ENCODE measurements at places on chromosomes 2 and 18.

GRCh38 chr2:33680644-33681363 is 81.7 kb upstream of the FAM98A start:
- no peak for DNase-seq

- DNase-seq: no peak
Observed at GRCh38 chr2:222256250-222256649, 42.5 kb downstream of the PAX3 start.

DNA sequence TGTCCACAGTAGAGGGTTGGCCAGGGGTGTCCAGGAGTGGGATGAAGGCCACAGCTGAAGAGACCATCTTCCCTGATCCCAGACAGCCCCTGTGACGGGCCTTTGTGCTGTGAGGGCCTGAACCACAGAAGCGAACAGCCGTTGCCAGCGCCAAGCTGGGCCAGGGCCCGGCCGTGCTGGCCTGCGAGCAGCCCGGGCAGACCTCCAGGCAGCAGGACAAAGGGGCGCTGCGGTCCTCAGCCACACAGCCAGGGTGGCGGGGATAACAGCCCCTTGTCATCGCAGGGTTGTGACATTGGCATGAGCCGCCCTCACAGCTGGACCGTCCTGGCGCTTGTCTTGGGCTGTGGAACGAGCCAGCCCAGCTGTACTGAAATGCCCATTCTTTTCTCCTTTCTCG is 161.1 kb downstream of the FAM210A start:
- DNase-seq: no peak

DNA sequence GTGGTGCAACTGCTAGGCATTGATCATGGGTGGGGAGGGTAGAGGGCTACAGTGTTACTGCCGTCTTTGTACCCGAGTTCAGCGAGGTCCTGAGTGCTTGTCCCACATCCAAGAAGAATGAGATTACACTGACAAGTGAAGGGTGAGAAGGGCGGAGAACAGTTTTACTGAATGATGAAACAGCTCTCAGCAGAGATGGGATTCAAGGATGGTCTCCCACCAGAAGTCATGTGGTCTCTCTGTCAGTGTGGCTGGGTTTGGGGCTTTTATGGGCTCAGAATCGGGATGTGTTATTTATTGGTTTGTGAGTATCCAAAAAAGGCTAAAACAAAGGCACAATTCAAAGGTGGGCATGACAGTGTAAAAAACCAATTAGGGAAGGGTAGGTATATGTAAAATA is 10.8 kb upstream of the ASB1 start:
- peak; percentile 17 for DNase-seq

DNA sequence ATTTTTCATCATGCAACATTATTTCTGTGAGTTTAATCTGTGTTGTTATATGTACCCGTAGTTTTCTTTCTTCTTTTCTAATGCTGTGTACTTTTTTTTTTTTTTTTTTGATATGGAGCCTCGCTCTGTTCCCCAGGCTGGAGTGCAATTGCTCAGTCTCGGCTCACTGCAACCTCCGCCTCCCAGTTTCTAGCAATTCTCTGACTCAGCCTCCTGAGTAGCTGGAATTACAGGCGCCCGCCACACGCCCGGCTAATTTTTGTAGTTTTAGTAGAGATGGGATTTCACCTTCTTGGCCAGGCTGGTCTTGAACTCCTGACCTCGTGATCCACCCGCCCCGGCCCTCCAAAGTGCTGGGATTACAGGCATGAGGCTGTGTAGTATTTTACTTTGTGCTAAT is 155.4 kb downstream of the GALR1 start:
- DNase-seq: no peak

DNA sequence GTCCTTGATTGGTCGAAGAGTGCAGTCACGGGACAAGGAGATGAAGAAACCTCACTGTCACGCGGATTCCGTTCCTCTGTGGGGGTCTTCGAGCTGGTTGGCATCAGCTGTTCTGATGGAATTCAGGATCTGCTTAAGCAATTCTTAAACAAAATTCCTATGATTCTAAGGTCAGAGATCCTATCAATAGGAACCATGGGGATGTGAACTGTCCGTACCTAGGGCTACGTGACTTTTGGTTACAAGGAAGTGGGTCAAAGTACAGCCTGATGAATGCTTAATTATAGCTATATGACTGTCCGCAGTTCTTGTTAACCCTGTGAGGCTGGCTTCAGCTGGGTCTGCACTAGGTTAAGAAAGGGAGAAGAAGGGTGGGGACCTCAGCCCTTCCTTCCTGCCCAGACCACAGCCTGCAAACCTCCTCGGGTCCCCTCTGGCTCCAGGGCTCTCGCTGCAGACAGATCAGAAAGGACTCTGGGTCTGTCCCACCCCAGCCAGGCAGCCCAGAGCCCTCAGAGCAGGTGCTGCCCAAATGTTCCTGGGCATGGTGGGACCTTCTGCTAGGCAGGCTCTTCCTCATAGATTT is 44.2 kb upstream of the TAF1B start:
- DNase-seq: no peak

GRCh38 chr2:145654156-145654555 is 1134.2 kb upstream of the ZEB2 start:
- DNase-seq: no peak

- DNase-seq: no peak
Observed at GRCh38 chr2:134549104-134549503, 169.7 kb downstream of the TMEM163 start.

DNA sequence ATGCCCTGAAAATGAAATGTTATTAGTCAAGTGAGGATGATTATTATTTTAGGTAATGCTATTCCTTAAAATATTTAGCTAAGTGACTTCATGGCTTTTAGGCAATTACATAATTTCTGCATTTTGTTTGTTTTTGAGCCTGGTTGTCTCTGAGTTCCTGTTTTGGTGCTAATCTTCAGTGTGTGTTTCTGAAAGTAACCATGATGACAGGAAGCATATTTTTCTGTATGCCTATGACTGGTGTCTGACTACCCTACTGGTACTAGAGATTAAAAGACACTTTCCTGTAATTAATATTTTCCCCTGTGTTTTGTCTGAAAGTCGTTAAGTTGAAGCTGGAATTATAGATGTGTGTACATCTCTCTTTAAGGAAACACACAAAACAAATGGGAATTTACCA is 295.0 kb upstream of the SPRED2 start:
- no peak for DNase-seq

GRCh38 chr2:174924061-174924693 is 81.0 kb downstream of the CHN1 start:
- no peak for DNase-seq

DNA sequence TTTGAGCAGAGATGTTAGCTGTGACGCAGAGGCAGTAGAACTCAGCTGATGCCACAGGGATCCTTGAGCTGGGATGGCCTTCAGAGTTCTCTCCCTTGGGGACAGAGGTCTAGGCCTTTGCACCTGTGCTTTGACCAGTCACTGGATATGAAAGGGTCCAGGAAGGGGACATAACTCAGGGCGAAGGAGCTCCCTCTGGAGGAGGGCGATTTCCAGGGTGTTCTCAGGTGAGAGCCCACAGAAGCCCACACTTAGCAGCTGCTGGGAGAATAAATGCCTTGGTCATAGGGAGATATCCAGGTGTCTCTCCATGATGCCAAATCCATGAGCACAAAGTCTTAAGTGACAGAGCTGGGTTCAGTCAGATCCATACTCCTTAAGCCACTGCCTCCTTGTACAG is 369.2 kb downstream of the NYAP2 start:
- no peak for DNase-seq

DNA sequence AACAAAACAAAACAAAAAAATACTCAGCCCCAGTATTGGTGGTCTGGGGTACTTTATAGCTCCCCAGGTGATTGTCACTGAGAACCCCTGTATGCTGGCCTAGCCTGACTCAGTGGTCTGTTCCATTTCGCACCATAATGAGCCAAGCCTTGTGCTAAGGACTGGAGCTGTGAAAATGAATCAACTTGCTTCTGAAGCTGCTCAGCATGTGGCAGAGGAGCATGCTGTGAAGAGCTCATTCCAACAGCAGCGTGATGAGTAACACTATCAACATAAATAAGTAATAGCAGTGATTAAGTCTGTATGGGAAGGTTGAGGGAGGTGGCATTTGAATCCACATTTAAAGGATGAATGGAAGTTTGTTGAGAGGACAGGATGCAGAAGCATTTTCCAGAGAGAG is 67.2 kb upstream of the ATL2 start:
- DNase-seq: no peak

- peak; percentile 35 for DNase-seq
Observed at GRCh38 chr18:49811151-49811938, 2.0 kb downstream of the ACAA2 start.

DNA sequence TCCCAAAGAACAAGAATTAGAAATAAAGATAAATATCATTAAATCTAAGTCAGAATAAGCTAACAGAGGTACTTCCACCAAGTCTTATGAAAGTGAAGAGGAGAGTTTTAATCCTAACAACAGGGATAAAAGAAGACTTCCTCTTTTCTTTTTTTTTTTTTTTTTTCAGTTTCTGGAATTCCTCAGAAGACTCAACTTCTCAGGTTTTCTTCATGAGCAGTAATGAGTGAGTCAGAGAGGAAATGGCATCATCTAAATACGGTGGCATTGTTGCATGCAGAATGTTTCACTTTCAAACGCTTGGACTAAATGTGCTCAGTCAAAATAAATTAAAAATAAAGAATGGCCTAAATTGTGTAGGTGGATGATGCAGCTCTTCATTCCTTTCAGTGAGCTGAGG is 45.6 kb upstream of the ARHGAP15 start:
- no peak for DNase-seq

GRCh38 chr2:197705912-197706838 is 1.0 kb downstream of the MARS2 start:
- peak; percentile 46 for DNase-seq

DNA sequence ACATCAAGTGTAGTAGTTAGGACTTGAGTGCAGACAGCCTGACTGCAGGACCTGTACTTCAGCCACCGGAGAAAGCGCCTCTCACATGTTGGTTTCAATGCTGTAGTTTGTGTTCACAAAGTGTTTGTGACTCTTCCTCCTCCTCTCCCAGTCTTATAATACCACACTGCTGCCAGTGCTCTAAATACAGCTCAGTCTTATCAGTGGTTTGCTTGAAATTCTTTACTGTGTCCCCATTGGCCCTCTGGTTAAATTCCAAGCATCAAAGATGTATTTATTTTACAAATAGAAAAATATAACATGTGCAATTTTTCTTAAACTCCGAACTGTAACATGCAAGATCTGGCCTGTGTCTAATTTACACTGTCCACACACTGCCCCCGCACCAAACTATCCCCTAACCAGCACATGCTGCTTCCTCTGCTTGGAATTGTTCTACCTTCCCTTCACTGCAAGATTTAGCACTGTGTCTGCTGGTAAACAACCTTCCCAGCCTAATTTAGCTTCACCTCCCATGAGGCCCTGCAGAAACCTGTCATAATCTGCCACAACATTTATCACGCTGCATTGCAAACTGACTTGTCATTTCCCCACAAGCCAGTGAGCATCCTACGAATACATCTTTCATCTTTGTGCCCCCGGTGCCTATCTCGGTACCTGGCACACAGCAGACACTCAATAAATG is 77.1 kb downstream of the SUMO1 start:
- DNase-seq: no peak

- peak; percentile 58 for DNase-seq
Observed at GRCh38 chr2:38315707-38316333, 61.3 kb downstream of the ATL2 start.

- no peak for DNase-seq
Observed at GRCh38 chr2:200476836-200477235, 33.0 kb downstream of the KCTD18 start.

DNA sequence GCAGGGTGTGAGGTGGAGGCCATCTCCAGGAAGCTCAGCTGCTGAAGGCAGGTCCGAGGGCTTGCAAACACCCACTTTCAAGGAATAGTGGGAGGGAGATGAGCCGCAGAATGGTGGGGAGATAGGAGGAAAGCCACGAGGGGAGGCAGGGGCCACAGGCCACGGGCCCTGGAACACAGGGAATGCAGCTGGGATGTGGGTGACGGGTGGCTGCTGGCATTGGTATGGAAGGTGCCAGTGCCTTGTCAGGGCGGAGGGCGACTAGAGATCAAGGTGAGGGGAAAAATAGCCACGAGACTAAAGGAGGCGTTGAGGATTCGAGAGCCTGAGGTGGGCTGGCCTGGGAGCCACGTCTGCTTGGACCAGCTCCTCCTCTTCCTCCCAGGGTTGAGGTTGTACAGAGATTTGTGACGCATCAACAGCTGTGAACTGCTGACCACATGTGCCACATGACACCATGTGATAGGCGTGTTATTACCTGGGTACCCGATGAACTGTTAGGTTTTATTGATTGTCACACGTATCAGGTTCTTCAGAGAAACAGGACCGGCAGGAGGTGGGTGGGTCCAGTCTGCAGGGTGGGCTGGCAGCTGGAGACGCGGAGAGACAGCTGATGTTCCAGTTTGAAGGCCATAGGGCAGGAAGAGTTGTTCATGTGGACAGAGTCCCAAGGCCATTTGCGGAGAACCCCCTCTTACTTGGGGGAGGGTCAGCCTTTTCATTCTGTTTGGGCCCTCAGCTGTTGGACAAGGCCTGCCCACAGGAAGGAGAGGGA is 9.9 kb downstream of the IMPA2 start:
- DNase-seq: no peak

DNA sequence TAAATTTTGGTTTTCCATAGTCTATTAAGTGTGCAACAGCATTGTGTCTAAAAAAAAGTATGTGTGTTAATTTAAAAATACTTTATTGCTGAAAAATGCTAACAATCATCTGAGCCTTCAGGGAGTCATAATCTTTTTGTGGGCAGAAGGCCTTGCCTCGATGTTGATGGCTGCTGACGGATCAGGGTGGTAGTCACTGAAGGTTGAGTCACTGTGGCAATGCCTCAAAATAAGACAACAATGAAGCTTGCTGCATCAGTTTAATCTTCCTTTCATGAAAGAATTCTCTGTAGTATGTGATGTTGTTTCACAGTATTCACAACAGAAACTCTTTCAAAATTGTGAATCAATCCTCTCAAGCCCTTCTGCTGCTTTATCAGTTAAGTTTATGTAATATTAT is 31.3 kb downstream of the HDHD2 start:
- no peak for DNase-seq

DNA sequence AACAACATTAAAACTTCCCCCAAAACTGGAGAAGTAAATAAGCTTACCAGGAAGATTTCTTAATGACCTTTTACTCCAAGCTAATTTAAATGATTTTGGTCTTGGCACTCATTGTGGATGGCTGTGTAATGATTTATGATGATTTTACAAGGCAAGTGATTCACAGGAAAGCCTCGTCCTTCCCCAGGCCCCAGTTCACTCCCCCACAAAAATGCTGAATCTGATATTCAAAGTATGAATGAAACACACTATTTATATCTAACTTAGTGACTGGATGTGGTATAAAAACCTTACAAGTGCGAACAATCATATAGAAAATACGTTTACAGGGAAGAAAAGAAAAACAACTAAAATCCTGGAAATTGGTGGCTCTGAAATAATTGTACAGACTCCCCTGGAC is 49.8 kb downstream of the ZNF516 start:
- no peak for DNase-seq

- DNase-seq: no peak
Observed at GRCh38 chr18:11845654-11846053, 5.6 kb upstream of the CHMP1B start.

All from erythroblast (primary cell).